ENCODE measurements at places on chromosomes 2 and 18.
A peak's percentile ranks its signal among the peaks of the same experiment; 100 is the strongest.

DNA sequence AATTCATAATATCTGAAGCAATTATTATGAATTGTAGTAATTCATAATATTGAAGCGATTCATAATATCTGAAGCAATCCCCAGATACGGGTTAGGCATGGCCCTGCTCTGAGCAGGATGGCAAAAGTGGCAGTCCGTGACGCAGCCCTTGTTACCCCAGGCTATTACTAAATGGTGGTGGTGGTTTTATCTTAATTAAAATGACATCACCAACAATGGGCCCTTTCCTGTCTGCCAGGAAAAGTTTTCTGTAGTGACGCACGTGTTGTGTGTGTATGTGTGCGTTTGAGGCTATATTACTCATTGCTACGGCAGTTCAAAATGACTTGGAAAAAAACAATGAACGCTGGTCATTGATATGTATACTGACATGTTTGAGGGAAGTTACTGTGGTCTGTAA, 10.6 kb upstream of the MOCOS start:
- no peak for DNase-seq

- DNase-seq, result no peak
Measured at GRCh38 chr2:238817382-238817781, 30.5 kb upstream of the TWIST2 start.

- DNase-seq, result no peak
Measured at GRCh38 chr2:162233197-162233596, 10.0 kb downstream of the FAP start.

- DNase-seq, result no peak
Measured at GRCh38 chr2:70480468-70480867, 73.2 kb downstream of the TGFA start.

GRCh38 chr2:21693081-21693480, 569.3 kb downstream of the TDRD15 start:
- DNase-seq, result no peak

DNA sequence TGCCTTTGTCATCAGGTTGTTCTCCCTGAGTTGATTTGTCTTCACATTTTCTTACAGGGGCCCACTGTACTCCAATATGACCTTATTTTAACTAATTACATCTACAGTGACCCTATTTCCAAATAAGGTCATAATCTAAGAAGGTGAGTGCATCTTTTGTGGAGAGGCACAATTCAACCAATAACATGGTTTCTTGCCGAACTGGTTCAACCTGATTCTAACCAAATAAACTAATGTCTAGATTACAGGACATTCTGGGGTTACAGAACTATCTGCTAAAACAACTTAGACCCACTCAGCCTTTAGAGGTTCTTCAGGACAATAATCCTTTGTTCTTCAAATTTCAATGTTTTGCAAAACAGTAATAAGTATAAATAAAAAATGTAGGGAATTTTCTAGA, 496.5 kb upstream of the SOX11 start:
- no peak for DNase-seq

DNA sequence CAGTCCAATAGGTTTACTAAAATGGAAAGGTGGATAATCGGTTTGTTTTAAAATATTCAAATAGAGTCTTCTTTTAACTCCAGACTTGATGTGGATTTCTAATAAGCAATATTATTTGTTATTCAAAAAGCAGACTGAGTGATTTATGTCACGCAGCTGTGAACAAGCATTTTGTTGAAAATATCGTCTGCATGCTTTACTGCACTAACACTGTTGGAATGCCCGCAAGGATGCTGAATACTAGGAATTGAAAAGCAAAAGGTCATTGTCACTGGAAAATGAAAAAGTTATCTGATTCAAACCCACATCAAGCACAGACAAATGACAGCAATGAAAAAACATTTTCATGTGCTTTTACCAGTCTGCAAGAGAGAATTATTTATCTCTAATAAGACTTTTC, 31.1 kb downstream of the CHN1 start:
- no peak for DNase-seq

GRCh38 chr2:128012698-128013097, 15.2 kb downstream of the SAP130 start:
- no peak for DNase-seq

- DNase-seq, result peak; percentile 21
Measured at GRCh38 chr2:134120733-134121630, 132.9 kb upstream of the MGAT5 start.

GRCh38 chr2:18777250-18777812, 188.0 kb upstream of the NT5C1B start:
- DNase-seq, result no peak

DNA sequence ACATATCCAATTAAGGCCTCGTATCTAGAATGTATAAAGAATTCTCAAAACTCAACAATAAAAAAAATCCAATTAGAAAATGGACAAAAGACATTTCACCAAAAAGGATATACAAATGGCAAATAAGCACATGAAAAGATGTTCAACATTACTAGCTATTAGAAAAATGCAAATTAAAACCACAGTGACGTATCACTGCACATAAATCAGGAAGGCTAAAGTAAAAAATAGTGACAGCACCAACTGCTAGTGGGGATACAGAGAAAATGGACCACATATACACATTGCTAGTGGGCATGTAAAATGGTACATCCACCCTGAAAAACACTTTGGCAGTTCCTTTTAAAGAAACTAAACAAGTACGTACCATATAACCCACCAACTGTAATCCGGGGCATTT, 59.7 kb downstream of the SMAD4 start:
- no peak for DNase-seq

GRCh38 chr18:11259469-11260150, 110.2 kb upstream of the PIEZO2 start:
- DNase-seq, result no peak

GRCh38 chr2:106030287-106031268, 163.5 kb downstream of the UXS1 start:
- no peak for DNase-seq

DNA sequence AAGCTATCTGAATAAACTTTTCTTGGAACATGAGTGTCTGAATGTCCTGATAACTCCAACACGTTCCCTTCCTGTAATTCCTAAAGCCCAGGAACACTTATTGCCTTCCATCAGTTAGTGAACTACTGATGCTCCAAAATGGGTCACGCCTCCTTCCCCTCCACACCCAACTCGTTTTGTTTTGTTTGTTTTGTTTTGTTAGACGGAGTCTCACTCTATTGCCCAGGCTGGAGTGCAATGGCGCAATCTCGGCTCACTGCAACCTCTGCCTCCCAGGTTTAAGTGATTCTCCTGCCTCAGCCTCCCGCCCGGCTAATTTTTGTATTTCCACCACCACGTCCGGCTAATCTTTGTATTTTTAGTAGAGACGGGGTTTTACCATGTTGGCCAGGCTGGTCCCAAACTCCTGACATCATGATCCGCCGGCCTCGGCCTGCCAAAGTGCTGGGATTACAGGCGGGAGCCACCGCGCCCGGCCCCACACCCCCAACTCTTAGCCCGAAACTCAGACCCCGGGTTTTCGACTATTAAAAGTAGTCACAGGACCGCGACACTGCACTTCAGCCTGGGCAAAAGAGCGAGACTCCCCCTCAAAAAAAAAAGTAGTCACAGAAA, 774 bp downstream of the IER3IP1 start:
- no peak for DNase-seq

- DNase-seq, result no peak
Measured at GRCh38 chr2:209726311-209726710, 45.3 kb upstream of the UNC80 start.

GRCh38 chr2:162706770-162707169, 131.8 kb downstream of the KCNH7 start:
- no peak for DNase-seq

DNA sequence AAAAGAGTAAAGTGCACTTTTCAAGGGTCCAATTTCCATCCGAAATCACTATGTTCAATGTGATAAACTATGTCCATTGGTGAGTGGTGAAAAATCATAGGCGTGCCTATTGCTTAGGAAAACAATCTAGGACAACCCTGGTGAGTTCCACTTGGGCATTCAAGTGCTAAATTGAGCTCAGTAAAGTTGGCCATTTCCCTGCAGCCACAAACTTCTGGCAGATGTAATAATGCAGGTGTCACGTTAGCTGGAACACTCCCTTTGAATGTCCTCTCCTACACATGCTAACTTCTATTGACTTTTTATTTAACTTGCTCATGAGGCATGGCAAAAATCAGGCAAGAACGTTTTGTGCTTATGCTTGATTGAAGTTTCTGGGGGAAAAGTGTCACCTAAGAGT, 67.1 kb downstream of the CPS1 start:
- no peak for DNase-seq

GRCh38 chr2:86319700-86320580, 17.5 kb downstream of the REEP1 start:
- no peak for DNase-seq

Measured in thoracic aorta (tissue), 2 donors.